LHCN-M2 (cell line): ENCODE measurements at places on chromosomes 5 and 9.

DNA sequence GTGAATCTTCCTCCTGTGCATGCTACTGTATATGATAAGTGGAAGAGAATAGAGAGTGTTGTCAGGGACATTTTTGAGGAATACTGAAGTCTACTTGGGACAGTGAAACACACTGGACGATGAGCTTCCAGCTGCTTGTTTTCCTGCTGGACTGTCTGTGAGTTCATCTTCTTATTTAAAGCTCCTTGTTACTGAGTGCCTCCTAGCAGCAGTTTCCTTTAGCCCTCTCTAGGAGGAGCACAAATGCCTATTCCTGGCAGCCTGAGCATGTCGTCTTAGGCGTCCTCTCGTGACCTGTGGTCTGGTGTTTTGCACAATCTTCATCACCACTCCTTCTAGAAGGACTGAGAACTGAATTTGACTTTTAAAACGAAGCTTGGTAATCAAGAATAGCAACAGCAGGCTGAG is 43.8 kb downstream of the ANKRD33B start:
- peak; percentile 76 for DNase-seq

- DNase-seq: no peak
Measured at GRCh38 chr5:139816566-139816965, 21.0 kb downstream of the PSD2 start.

DNA sequence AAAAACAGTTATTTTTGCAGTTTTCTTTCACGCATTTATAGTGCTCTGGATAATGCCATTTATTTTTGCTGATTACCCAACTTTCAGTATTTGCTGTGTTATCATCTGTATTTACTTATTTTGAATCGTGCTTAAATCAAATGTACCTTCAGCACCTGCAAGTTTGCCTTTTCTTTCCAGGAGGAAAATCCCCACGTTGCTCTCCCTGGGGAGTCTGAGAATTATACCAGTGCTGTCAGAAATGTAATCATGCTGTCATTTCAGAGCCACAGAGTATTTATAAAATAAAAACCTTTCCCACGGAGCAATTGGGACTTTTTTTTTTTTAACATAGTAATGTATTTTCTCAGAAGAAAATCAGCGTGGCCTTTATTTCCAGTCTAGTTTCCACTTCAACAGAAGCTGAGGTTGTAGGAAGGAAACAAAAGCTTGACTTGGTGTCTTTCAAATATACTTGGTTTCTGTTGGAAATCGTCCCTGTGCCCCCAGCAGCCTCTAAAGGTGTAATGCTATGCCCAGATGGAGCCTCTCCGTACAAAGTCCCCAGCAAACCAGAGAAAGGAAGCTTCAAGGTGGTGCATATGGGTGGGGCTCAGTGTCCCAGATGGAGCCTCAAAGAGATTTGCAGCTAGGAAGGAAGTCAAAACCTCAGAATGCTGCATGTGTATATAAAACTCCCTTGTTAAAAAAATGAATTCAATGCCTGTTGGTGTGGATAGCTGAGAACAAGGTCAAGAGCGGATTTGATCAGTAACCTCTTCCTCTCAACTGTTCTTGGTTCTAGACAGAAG is 2.1 kb downstream of the GPR150 start:
- DNase-seq: no peak

GRCh38 chr5:40569546-40570270 is 110.0 kb upstream of the PTGER4 start:
- peak; percentile 41 for DNase-seq

- no peak for DNase-seq
Measured at GRCh38 chr5:62585751-62586150, 7.1 kb downstream of the LRRC70 start.

DNA sequence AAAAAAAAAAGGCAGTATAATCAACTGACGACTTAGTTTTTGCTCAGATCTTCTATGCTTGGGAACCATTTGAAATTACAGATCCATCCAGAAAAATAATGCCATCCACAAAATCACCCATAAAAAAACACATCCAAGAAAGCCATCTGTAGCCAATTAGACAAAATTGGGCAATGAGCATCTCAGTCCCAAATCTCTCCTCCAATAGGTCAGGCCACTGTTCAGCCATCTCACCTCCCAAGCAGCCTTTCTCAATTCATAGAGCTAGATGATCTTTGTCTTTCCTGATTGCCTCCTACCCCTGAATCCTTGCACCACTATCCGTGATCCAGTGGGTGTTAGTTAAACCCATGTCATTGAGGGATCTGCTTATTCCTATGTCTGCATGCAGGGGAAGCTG is 139.6 kb downstream of the SCAMP1 start:
- no peak for DNase-seq
